ENCODE measurements at places on chromosomes 3 and 15. TPM values are rescaled to one million over a fixed set of nuclear protein-coding genes. Genes with fewer than 3 reads are reported as not detected.

DNA sequence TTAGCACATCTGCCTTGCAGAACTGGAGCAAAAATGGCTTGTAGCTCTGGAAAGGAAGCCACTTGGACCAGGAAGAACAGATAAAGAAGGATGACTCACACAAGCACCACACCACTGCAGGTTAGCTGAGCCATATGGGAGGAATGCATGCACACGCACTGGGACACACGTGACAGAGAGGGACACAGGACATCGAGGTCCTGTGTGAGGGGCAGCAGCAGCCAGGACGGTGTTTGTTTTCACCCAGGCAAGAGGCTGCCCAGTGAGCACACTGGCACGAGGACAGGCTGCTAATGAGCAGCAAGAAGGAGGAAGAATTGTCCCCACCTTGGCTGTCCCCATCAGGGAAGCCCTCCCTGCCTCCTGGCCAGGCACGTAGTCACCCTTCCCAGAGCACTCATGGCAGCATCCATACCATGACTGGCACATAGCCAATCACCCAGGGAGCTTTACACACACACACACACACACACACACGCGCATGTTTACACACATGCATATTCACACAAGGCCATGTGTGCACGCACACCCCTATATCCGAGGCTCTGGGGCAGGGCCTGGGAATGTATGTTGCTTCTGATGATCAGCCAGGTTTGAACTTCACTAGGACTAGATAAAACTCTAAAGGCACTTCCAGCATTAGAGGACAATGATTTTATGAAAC lies 24.0 kb upstream of the SPTBN5 start:
- DNase-seq: no peak

The PRTG gene
- 0.22 TPM for total RNA-seq

- no peak for DNase-seq
These were observed at the start of gene RTP1 for GRCh38 chr3:187197335-187197649. TSS of gene RTP1 (plus strand) at chr3:187197486. CDS start at chr3:187197516, 30 bp downstream.

The ADPRH gene
- total RNA-seq: 6.3 TPM

The DPPA2 gene
- total RNA-seq: not detected

DNA sequence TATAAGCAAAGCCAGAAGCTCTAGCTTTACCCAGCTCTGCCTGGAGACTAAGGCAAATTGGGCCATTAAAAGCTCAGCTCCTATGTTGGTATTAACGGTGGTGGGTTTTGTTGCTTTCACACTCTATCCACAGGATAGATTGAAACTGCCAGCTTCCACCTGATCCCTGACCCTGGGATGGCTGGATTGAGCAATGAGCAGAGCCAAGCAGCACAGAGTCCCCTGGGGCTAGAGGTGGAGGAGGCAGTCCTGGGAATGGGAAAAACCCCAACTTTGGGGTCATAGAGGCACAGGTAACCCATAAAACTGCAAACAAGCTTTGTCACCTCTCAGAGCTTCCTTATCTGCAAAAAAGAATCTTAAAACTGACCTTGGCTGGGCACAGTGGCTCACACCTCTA lies 6.6 kb downstream of the RHO start:
- no peak for DNase-seq

The GUCA1C gene
- 6.2 TPM for total RNA-seq

GRCh38 chr3:143099690-143100089 lies 19.9 kb upstream of the CHST2 start:
- DNase-seq: no peak

DNA sequence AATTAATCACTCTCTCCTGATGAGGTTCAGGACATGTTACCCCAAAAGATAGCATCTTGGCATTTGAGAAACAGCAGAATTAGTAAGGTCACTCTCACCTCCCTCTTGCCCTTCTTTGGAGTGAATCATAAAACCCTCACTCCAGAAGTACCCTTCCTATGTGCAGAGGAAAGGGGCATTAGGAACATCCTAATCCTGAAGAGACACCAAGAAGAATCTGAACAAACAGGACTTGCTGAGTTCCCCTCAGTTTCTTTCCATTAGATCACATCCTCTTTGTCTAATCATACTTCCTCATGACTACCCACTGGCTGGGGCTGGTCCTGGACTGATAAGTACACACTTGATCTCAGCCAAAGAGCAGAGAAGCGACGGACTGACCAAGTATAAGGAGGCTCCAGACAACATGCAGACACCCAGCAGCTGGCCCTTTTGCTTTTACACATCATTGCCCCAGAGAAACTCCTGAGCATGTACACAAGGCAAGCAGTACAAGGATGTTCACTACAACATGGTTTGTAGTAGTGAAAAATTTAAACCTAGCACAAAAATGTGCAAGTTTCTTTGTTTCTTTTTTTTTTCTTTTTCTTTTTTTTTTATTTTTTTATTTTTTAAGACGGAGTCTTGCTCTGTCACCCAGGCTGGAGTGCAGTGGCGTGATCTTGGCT lies 15.0 kb upstream of the TM6SF1 start:
- DNase-seq: no peak

The GHSR gene
- total RNA-seq: not detected

GRCh38 chr3:84885199-84885882 lies 73.4 kb upstream of the CADM2 start:
- peak; percentile 8 for DNase-seq

The SLC6A20 gene
- total RNA-seq: 7.5 TPM

The GANC gene
- 9.8 TPM for total RNA-seq

The RBP2 gene
- total RNA-seq: not detected

- DNase-seq: no peak
These were observed 124.2 kb downstream of the ASB7 start for GRCh38 chr15:100726421-100727190.

The PSTPIP1 gene
- total RNA-seq: not detected

DNA sequence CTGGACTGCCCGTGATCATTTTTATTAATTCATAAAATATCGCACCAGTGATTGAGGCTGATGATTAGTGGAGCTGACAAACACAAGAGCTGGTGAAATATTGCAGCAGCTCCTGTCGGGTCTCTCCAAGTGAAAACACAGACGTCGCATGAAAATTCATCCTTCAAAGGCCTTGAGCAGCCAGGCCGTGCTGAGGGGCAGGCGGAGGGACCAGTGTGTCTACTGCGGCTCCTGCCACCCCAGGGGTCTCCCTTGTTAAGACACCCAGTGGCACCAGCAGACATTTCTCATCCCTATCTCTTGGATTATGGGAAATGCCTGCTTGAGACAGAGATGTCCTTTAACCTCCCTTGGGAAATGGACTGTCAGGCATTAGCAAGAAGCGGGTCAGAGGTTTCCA lies 289.4 kb upstream of the TLE3 start:
- DNase-seq: no peak

GRCh38 chr15:85280203-85280602 lies 100.2 kb upstream of the AKAP13 start:
- no peak for DNase-seq

DNA sequence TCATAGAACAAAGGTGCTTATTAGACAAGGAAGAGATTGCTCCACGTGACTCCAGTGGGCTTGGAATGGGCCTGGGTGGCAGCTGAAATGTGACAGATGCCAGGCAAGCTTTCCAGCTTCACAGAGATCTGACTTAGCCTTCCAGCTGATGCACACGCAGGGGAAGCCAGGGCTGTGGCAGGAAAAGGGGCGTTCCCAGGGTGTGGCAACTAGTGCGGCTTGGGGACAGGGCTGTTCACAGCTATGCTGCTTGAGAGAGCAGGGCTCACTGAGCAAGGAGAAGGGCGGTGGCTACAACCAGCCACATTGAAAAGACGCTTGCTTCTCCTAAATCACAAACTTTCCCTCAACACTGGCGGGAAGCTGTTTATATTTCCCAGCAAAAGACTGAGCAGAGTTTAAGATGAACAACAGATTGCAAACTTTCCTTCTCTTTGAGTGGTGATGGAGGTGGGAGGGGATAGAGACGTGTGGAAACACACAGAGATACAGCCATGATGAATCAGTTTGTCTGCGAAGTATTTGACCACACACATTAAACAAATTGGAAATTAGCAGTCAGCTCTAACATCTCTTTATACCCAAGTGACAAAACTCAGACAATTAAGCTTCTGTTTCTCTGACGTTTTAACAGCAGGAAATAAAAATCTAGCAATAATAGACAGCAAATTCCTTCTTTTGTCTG lies 127.5 kb downstream of the BDH1 start:
- DNase-seq: no peak

GRCh38 chr3:114235431-114235830 lies 1.9 kb downstream of the ZNF80 start:
- DNase-seq: no peak

The IGF1R gene
- total RNA-seq: 50.3 TPM

DNA sequence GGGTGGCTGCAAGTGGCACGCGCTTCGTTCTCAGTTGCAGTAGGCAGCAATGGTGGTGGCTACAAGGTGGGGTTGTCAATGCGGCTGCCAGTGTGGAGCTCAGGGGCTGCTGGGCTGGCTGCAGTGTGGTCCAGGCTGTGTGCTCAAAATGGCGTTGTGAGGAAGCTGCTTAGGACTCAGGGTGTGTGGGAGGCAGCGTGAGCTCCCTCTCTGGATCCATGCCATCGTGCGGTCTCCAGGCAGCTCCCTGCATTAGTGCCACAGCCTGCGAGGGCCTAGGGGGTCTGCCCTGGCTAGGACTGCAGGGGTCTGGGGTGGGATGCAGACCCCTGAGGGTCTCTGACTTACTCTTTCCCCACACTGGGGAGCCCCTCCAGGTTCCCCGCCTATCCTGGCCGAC lies 397.2 kb downstream of the OCA2 start:
- DNase-seq: no peak

GRCh38 chr3:124701687-124702086 lies 28.6 kb upstream of the UMPS start:
- no peak for DNase-seq

GRCh38 chr3:27194861-27195483 lies 174.2 kb downstream of the NEK10 start:
- no peak for DNase-seq

The FHIT gene
- 10.1 TPM for total RNA-seq

The ISLR gene
- total RNA-seq: 1.7 TPM

DNA sequence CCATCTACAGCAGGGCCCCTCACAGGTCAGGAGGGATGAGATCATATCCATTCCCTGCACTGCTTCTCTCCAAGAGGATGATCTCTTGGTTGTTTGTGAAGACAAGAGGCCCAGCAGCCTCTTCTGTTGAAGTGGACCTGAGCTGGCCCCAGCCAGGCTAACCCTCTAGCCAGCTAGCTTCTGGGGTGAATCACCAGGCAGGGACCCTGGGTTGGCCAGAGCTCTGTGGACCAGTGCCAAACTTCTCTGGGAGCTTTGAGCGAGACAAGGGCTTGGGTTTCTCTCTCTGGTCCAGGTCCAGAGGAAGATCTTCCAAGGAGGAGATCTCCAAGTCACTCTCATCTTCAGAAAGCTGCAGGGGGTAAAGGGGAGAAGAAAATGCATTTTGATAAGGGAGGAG lies 52.7 kb downstream of the CLDN18 start:
- no peak for DNase-seq

The DNAJC17 gene
- 16.6 TPM for total RNA-seq

GRCh38 chr3:12476238-12476897 lies 7.9 kb upstream of the TSEN2 start:
- no peak for DNase-seq

DNA sequence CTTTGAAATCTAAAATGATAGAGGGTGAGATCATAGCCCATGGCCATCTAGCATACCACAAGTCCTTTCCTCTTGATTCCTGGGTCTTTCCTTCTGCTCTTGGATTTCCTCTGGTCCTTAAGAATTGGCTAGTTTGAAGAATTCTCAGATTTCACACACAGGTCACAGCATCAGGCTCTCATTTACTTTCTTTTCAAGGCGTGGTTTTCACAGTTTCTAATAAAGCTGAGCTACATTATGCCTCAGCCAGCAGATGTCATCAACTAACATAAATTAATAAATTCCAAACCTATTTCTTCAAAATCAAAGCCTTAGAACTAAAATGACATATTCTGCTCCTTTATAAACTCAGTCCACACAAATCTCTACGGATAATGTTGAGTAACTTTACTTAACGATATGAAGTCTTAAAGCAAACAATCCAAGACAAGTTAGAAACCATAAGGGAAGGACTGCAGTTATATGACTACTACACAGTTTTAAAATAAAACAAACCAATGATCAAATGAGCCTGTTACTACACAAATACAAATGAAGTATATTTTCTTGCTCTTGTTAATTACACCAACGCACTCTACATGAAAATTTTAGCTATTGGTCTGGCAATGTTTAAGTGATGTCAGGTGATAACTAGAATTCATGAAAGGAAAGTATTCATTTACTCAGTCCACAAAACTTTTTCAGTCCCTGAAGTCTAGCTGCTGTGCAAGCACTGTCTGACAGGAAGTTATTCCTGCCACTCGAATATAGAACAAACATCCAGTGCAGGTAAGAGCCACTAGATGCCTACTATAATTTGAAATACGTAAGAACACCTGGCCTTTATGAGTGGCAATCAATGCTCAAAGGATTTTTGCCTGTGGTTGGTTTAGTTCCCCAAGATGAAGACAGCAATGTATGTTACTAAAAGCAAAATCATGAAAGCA lies 9.2 kb downstream of the CCDC14 start:
- DNase-seq: no peak

The C3orf20 gene
- total RNA-seq: 0.04 TPM

- no peak for DNase-seq
These were observed 9.3 kb downstream of the TLE3 start for GRCh38 chr15:70088455-70088854.

- no peak for DNase-seq
These were observed 98.2 kb downstream of the FNDC3B start for GRCh38 chr3:172137287-172138192.

- DNase-seq: no peak
These were observed 97.9 kb downstream of the APBA2 start for GRCh38 chr15:28983432-28984311.

The SERINC4 gene
- not detected for total RNA-seq

DNA sequence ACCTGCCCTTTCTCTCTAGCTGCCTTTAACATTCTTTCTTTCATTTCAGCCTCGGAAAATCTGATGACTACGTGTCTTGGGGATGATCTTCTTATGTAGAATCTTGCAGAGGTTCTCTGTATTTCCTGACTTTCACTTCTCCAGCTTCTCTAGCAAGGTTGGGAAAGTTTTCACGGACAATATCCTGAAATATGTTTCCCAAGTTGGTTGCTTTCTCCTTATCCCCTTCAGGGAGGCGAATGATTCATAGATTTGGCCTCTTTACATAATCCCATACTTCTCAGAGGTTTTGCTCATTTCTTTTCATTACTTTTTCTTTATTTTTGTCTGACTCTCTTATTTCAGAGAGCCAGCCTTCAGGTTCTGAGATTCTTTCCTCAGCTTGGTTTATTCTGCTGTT lies 62.1 kb upstream of the CCDC54 start:
- DNase-seq: no peak

The ZBED2 gene
- not detected for total RNA-seq

The STAC gene
- 0.37 TPM for total RNA-seq

DNA sequence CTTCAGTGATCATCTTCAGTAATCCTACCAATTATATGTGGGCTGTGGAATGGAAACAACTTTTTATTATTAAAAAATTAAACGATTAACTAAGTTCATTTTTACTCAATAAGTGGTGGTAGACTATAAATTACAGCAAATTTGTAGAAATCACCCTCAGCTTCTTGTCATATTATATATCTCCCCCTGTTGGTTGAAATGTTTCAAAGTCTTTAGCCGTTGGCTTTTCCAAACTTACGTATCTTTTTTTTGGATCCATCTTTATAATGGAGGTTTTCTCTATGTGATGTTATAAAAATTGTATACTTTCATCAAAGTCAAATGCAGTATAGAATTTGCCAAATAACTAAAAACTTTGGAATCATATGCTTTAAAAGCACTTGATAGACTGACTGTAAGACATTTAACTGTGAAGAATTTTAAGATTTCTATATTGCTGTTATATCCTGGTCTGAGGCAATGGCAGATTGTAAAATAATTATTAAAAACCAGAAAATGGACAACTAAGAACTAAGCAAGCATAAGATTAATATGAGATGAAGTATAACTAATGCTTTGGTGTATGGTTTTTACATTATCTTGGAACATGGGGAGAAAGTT lies 44.7 kb downstream of the ATP11B start:
- DNase-seq: no peak

The LRTM1 gene
- not detected for total RNA-seq

Data from pancreas (tissue), 10 donors.